NAMALWA (cell line): ENCODE measurements at places on chromosomes 12 and 14.

DNA sequence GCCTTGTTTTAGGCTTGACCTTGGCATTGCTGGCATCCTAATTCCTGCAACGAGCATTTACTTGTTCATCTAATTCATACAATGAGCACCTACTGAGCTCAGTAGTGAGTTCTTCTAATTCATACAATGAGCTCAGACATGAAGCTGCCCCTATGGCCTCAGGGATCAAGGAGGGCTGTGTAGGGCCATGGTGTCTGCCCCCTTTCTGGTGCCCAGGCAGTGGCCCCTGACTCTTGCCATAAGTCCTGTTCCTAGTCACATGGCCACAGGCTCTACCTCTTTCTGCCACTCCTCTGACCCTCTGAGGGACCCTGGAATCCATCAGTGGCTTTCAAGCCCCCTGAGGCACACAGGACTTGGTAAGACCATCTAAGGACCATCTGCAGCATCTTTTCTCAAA, 148.8 kb downstream of the ZFP36L1 start:
- no peak for DNase-seq

- no peak for DNase-seq
Observed at GRCh38 chr12:100942984-100943749, 148.6 kb downstream of the ANO4 start.

GRCh38 chr14:71737760-71738159, 194.5 kb upstream of the RGS6 start:
- no peak for DNase-seq

DNA sequence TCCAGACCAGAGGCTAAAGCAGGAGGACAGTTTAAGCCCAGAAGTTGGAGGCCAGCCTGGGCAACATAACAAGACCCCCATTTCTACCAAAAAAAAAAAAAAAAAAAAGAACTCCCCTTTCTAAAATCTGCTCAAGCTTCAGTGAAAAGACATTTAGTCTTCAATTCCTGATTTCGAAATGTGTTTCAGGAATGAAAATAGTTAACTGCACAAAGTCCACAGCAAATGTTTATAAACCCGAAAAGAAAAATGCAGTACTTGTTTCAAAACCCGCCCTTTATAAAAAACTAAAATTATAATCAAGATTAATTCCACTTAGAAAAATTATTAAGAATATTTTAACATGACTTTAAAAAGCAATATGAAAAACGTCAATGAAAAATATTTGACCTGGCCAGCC, 12.1 kb downstream of the ATXN2 start:
- DNase-seq, result no peak

DNA sequence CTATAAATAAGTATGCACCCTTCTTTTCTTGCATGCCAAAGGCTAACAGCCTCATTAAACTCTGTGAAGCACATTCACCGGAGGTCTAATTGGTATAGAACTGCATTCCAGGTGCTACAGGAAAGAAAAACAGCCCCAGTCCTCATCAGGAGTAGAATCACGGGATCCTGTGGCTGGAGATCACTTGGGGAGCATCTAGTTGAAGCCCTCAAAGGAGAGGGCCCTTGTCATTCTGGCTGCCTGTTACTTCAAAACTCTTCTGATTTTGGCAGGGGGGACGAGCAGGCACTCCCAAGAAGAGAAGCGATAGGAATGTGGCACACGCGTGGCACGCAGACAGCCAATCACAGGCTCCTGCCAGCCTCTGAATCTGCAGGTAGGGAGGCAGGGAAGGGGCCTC, 154.4 kb downstream of the TTC7B start:
- DNase-seq, result no peak

DNA sequence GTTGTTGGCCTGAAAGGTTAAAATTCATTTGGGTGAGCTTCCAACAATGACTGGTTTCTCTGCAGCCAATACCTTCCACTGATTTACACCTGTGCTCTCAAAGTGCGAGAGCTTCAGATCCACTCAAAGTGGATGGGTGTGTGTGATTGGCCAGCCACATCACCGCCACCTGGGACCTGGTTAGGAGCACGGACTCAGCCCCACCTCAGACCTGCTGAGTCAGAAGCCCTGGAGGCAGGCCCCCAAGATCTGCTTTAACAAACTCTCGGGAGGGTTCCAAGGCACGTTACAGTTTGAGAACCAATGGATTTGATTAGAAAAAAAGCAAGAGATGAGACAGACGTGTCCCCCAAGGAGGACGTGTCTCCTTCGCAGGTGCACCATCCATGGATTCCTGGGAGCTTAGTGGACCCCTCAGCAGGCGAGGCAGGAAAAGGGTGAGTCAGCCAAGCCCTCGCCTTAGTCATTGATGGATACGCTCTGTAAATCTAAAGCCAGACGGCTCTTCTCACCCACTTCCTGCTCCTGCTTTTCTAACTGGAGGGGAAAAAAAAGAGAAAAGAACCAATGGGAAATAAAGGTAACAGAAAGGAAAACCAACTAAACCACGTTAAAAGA, 24.5 kb downstream of the FZD10 start:
- no peak for DNase-seq

DNA sequence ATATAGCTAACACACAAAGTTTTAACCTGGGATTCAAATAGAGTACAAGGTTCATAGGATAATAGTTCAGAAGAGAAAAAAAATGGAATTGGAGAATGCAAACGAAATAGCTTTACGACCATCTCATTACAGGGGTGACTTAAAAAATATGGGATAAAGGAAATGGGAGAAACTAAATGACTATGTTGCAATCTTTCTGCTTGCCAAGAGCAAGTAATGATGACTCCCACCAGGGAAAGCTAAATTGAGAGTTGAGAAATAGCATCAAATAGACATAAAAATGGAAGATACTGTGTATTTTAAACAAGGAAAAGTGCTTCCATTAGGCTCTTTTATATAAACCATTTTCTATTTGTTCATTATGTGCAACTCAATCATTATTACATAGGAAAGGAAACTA, 155.7 kb upstream of the ATXN7L3B start:
- DNase-seq, result no peak

- no peak for DNase-seq
Observed at GRCh38 chr14:31660191-31660590, 99.0 kb downstream of the NUBPL start.

GRCh38 chr12:4169531-4169930, 104.0 kb upstream of the CCND2 start:
- DNase-seq, result no peak

- no peak for DNase-seq
Observed at GRCh38 chr12:2447861-2448260, 346.9 kb upstream of the FKBP4 start.

DNA sequence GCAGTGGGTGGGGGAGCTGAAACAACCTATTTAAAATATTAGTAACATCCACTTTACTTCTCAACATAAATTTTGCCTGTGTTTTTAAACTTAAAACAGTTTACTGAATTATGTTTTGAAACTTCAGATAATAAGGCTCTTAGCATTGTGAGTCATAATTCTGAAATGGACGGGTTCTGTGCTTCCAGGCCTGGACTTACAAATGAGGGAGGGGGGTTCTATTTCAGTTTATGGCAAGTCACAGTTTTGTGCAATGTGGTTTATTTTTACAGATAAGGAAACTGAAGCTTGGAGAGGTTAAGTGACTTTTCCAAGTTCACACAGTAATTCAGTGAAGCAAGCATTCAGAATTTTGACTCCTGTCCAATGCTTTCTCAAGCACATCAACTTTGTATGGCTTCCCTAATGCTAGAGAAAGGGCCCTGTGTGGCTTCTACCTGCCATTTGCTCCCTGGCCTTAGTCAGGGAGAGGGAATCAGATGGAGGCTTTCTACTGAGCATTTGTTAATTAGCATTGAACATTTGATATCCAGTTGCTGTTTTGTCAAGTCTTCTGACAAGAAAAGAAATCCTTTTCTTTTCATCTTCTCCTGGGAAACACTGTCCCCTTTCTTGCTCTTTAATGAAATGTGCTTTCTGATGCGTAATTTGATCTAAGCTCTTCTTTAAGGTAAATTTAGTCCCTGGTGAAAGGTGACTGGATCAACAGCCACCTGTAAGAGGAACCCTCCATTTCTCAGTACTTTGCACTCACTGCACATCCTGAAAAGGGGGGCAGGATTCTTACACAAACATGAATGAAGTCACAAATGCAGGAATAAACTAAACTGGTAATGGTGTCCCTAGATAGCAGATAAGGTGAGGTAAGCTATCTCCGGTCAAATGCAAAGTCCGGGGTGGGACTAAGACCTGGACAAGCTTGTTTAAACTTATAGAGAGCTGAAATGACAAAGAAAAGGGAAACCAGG, 2.5 kb upstream of the SALL2 start:
- DNase-seq, result no peak

DNA sequence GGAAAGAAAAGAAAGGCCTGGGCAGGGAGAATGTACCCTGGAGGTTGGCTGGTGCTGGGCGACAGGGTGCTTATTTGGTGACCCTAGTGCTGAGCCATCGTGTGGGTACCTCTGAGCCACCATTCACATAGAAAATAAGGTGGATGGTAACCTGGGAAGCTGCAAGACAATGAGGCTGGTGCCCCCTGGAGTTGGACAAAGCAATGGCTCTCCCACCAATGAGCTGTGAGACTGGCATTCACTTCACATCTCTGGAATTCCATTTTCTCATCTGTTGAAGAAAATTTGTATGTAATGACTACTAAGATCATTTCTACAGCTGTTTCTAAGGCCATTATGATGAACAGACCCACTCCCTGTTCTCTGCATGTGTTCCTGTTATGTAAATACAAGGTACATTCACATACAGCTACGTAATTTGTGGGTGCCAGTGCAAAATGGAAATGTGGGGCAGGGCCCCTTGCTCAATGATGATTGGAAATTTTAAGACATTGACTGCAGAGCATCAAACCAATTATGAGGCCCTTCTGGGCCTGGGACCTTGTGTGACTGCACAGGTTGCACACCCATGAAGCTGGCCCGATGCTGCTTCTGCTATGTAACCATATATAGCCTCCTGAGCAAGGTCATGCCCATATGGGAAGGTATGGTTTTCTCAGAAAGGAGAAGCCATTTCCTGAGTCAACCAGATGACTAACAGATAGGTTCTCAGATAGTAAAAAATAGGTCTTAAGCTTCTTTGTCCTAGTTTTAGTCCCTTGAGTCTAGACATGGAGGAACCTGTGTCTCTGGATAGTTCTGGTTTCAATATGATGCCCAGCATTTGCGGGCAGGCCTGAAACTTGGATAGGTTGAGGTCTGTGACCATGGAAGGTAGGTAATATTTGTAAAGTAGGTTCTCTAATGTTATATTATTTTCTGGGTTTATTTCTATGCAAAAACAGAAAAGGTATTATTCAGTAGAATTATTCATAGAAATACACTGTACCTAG, 63.4 kb upstream of the IGF1 start:
- no peak for DNase-seq

DNA sequence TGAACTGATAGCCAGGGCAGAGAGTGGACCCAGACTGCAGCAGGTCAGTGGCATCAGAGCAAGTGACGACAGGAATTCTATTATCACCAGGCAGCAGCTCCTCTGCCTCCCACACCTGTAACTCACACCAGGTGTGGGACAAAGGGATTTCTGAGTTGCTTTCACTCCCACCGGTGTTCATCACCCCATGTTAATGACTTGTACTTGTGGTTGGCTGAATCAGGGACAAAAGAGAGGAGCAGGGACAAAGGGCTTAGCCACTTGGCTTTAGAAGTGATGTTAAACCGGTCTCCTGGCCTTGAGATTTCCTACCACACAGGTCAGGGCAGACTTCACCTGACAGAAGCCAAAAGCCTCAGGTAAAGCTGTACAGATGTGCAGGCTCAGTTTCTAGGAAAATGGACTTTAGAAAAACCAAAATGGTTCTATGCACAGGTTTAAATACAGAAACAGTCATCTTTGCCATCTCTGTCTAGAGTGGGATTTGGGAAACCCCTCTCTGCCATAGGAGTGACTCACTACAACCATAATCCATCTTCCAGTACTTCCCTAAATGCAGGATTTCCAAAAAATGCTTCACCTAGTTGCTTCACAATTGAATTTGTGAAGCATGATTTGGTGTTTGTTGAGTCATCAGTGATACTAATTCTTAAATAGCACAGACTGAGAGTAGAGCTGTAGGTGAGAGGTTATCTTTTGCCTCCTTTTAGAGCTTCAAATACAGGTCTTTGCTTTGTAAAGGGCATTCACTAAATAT, 158.5 kb downstream of the PRKCH start:
- DNase-seq, result no peak

GRCh38 chr12:93174048-93174447, 203.7 kb upstream of the NUDT4 start:
- DNase-seq, result no peak

DNA sequence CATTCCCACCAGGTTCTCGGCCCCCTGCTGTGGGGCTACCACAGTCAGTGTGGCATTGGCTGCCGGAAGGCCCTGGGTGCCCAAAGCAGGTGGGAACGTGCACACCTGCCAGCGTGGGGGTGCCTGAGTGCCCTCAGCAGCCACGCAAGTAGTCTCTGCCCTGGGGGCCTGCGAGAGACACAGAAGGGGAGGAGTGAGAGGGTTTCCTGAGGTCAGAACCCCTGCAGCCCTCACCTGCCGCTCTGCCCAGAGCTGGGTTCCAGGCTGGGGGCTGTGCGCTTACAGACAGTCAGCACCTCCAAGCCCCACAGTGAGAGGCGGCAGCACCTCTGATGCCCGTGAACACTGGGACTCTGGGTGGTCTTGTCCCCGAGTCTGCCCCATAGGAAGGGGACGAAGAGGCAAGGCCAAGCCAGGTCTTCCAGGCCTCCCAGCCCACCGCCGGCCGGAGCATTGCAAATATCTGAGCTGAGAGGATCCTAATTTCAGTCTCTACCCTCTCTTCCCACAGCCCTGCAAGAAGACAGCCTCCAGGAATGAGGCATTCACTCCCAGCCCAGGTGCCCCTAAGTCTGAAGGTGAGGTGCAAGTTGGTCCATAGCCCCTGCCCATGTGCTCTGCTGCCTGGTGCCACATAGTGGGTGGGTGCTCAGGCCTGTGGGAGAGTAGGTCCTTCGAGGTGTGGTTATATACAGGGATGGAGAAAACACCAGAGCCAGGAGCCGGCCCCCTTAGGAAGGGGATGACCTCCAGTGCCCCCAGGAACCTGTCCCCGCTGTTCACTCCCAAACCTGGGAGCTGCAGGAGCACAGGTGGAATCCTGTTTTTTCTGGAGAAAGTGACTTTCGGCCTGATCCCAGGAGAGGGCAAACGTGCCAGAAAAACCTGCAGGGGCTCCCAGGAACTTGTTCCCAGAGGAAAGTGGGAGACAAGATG, 291.1 kb upstream of the RTL1 start:
- DNase-seq, result no peak

- no peak for DNase-seq
Observed at GRCh38 chr12:109738878-109739665, 25.4 kb downstream of the FAM222A start.

- DNase-seq, result no peak
Observed at GRCh38 chr12:89709995-89710872, 1.6 kb upstream of the ATP2B1 start.

DNA sequence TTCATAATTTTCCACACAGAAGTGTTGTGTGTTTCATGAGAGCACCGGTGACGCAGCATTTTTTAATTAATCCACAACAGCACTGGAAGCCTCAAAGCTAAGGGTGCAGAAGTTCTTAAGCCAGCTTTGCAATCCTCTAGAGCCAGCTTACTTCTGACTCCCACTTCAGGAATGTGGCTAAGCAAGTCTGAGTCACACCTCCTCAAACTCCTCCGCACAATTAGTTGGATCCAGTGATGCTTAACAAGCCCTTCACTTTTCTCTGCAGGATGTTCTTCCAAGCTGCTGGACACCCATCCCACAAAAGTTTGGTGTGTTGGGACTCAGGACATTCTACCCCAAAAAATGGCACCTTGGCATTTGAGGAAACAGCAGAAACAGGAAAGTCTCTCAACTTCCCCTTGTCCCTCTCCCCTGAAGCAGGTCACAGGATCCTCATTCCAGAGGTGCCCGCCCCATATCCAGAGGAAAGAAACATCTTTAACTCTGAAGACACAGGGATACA, 210.0 kb downstream of the PPM1H start:
- no peak for DNase-seq

- no peak for DNase-seq
Observed at GRCh38 chr14:76770521-76771436, 9.5 kb downstream of the VASH1 start.
